ENCODE measurements at places on chromosomes 16 and 17.

DNA sequence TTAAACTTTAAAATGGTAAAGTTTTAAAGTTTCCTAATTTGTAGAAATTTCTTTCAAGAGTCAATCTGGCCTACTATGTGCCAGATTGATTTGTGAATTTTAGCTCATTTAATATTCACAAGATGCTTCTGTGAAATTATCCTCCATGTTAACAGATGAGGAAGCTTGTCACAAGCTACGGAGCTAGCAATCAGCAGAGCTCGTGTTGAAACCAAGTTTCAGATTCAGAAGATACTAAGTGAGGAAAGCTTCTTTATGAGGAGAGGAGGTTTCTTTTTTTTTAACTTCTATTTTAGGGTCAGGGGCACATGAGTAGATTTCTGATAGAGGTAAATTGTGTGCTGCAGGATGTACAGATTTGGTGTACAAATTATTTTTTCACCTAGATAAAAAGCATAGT lies 135.9 kb downstream of the HS3ST4 start:
- peak; percentile 67 for DNase-seq

DNA sequence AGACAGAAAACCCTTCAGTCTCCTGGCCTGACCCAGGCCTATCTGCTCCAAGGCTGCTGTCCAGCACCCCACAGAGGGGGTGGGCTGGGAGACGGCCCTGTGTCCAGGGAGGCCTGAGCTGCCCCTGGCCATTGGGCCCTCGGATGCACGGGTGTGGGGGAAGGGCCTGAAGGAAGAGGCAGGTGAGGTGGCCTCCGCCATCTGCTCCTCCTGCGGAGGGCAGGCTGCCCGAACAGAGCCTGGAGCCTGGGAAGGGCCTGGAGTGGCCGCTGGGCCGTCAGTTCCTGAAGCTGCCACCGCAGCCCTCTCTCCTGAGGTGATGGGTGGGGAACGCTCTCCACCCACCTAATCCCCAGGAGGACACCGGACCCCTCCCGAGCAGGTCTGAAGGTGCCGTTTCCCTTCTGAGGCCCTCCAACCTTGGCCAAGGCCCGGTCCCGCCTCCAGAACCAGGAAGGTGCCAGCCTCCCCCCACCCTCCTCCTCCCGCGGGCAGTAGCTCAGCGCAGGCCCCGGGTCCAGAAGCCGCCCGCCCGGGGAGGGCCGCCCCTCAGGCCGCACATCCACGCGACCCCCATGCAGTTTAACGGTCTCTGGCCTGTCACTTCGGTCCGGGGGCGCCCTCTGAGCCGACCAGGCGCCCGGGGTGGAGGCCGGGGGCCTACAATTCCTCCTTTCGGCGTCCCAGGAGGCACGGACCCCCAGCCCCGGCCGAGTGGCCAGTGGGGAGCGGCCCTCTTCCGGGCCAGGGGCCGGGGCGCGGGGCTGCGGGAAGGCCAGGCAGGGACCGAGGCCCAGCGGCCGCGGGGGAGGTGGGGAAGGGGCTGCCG lies 835 bp downstream of the FBXL16 start:
- no peak for DNase-seq

- DNase-seq: peak; percentile 28
Observed at GRCh38 chr17:80145076-80146075, 1.6 kb downstream of the EIF4A3 start.

- DNase-seq: no peak
Observed at GRCh38 chr16:14362774-14363371, 267.2 kb downstream of the PARN start.

DNA sequence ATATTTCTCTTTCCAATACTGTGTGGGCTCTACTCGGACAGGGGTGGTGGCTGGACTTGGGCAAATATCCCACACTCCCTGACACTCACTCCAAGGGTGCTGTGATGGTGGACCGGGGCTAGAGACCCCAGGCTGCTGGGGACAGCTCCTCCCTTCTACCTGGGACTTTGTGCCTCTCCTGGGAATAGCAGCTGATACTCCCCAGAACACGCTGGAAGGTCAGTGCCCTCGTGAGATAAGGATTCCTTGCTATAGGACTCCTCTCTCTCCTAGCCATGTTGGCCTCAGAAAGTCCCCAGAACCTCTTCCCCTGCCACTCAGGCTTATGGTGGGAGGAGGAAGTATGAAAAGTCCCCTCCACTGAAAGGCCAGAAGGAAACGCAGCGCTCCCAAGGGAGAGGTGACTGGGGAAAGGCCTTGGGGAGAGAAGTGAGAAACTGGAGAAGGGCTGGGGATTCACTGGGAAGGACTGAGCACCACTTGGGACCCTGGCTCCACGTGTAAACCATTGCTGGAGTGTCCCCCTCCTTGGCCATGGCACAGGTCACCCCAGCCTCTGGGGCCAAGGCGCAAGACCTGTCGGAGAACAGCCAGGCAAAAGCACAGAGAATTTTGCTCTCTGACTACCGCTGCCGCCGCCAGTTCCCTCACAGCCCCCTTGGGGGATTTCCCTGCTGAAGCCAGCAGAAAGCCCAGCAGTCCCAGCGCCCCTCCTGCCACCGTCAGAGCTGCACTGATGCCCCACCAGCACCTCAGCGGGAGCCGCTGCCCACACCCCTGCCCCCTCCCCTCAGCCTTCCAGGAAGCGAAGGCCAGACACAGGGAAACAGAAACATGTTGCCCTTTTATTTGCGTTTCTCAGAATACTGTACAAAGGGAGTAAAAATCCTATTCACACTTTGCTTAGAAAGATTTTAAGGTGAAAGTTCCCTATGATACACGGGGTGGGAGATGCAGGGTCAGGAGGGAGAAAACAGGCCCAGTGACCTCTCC lies 2.1 kb upstream of the GSDMB start:
- no peak for DNase-seq

DNA sequence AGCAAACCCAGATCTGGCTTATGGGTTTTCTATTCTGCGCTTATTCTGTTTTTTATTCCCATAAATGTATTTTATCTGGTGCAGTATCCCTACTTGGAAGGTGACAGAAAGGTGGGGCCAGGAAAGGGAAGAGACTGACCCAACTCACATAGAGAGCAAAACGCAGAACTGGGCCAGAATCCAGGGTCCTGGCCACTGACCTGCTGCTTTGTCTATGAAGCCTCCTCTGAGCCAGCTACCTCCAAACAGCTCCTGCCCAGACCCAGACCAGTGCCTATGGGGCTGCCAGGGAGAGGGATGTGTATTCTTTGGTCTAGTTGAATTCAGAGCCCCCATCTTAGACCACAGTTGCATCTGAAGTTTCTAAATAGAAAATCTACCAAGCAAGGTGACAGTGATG lies 36.4 kb upstream of the CES5A start:
- DNase-seq: no peak

- no peak for DNase-seq
Observed at GRCh38 chr17:83117583-83117982, 38.2 kb downstream of the METRNL start.

DNA sequence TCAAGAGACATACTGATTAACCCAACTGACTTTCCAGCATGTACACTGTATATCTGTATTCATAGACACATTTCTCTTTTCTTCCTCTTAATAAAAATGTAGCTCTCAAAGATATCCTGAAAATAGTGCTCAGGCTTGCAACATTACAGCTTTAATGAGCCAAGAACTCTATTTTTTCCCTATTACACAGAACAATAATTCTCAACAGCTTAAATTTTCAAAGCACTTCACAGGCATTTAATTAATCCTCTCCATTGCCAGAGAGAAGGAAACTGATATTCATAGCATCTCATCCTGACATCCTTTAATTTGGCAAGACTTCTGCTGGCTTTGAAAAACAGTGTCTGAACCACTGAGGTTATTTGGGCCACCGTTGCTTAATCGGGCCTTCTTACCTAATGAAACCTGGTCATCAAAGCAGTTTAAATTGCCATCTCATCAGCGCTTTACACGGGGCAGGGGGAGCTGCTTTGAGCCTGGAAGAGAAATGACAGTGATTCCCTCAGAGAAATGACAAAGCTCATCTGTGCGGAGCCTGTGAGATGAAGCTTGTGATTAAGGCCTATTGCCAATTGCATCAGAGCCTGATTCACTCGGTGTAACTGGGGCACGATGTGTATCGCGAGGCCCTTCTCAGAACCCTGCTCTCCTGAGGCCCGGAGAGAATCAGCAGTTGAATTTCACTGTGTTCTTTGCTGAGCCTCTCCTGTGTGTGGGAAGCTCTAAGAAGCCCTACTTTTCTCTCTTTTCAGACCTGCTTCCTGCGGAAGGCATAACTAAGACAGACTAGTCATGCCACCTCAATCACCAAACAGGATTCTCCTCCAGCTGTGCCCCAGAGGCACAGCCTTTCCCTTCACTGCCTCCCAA lies 8.5 kb upstream of the SIAH1 start:
- DNase-seq: no peak

GRCh38 chr17:50944054-50944901 lies 78.1 kb upstream of the TOB1 start:
- peak; percentile 84 for DNase-seq

GRCh38 chr16:3744018-3744417 lies 26.7 kb upstream of the TRAP1 start:
- no peak for DNase-seq

GRCh38 chr17:42953669-42954068 lies 10.6 kb downstream of the AARSD1 start:
- DNase-seq: no peak

DNA sequence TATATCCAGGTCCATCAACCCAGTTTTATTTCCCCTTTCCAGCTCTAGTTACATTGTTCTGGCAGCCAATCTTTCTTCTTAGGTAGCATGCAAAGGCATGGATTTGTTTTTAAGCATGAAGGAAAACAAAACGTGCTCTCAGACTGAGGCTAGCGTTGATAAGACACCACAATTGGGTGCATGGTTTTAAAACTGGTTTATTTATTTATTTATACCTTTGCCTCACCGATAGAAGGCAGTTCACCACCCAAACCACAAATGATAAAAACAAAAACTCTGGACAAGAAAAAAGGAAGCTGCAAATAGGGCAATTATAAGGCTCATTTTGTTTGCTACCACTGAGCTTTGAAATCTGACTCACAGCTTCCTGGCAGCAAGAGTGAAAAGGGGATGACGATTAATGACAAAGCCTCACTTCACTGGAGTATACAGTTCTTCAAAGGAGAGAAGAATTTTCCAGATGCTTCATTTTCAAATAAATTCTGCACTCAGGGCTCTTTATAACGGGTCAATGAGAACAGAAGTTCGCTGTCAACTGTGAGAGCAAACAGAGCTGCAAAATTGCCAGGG lies 278.4 kb upstream of the IRX5 start:
- no peak for DNase-seq

DNA sequence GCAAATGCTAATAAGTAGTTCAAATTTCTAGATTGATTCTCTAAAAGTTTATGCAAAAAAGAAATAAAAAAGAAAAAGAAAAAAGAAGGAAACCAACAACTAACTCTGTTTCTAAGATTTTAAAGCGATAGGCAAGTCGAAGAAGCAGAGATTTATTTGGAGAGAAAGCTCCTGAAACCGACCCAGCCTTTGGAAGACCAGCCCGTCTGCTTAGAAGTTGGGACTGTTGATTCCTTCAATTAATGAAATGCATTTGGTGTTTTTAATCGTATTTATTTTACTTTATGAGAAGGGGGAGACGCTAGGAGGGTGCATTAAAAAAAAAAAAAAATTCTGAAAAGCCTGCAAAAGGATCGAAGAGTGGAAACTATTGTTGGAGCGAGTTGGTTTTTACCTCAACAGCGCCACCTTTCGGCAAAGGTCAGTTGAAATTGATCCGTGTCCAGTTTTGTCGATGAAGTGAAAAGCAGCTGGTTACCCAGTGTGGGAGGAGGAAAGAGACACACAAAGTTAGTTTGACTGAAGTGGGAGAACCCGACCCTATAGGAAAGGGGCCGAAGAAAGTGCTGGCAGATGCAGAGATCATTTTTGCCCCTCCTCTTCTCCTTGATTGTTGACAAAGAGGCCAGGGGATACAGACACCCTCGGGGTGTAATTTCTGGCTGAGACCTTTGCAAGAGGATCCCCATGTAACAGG lies 1.5 kb upstream of the MAF start:
- peak; percentile 74 for DNase-seq

GRCh38 chr17:82204831-82205719 lies 7.6 kb downstream of the CCDC57 start:
- no peak for DNase-seq

DNA sequence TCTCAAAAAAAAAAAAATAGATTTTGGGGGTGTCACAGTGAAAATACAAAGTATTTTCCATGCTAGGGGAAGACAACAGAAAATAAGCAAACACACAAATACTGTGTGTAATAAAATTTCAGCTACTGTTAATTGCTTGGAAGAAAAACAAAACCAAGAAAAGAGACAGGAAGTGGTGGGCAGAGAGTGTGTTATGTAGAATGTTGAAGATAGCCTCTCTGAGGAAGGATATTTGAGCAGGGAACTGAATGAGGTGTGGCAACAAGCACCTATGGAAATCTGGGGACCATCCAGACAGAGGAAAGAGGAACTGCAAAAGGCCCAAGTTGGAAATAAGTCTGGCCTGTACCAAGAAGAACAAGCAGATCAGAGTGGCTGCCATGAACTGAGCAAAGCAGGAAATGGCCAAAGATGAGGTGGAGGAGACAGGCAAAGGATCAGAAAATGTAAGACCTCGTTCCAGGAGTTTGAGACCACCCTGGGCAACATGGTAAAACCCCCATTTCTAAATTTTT lies 7.8 kb upstream of the USP31 start:
- DNase-seq: peak; percentile 13

DNA sequence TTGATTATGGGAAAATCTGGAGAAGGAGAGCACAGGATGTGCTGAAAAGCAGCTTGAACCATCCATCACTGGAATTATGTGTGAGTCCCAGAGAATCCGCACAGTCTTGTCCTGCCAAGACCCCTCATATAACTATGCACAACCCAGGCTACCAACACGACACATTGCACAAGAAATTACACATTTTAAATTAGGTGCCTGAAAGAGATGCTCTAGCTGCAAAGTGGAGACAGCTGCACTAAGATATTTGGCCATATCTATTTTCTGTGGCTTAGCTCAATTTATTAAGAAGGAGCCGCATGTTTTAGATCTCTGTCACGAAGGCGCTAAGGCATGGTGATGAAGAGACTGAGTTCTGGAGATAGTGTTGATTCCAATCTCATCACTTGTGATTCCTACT lies 1308.4 kb downstream of the CDH8 start:
- no peak for DNase-seq
